ENCODE measurements at places on chromosomes 3 and 15.
A peak's percentile ranks its signal among the peaks of the same experiment; 100 is the strongest.

DNA sequence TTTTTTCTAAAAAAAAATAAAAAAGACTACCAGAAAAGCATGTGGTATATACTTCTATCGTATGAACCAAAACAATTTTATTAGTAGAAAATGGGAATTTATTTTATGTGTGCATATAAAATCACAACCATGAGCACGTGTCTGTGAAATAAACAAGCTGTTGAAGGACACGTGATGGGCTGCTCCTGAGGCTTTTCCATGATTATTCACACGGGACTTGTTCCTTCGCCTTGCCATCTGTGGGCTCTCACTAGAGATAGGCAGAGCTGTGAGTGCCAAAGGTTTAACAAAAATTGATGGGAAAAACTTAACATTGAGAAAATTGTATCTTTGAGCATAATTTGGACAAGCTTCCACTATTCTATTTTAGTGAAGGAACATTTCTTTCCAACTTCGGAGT is 12.4 kb upstream of the ETV5 start:
- no peak for DNase-seq

DNA sequence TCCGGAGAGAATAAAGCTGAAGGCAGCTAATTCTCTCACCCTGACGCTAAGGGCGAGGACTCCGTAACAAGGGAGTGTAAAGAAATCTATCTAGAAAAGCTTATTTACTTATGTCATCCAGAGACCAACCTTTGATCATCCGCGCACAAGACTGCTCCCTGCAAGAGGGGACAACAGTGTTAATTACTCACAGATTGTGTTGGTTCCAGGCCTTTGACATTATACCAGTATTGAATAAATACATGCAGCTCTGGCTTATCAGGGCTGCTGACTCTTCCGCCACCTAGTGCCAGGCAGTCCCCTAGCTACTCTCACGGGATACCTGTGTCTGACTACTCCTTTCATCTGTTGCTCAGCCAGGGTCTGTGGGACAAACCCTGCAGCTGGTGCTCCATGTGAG is 211.7 kb downstream of the DTWD1 start:
- no peak for DNase-seq

DNA sequence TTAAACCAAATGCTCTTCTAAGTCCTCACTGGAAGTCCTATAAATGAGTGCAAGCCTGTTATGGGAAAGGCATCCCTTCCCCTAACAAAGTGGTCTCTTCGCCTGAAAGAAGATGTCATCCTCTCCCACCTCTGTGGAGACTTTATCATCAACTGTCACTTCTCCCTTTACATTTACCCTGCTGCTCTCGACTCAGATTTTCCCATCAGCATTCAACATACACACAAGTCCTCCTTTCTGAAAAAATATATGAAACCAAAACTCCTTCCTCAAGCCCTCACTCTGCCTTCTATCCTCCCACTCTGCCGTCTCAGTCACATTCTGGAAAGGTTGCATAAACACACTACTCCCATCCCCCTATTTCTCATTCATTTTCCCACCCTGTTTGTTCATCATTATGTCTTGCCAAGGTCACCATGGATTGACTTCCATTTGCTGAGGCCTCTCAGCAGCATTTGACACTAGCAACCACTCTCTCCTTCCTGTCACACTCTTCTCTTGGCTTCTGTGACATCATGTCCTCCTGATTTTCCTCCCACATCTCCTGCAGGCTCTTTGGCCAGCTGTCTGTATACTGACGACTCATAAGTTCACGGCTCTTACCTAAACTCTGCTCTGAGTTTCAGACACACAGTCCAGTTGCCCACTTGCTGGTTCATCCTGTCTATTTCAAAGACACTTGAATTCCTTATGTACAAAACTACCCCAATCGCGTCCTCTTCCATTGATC is 70.3 kb upstream of the SMAD3 start:
- no peak for DNase-seq

- DNase-seq, result no peak
Measured at GRCh38 chr3:30311781-30312180, 294.6 kb upstream of the TGFBR2 start.

DNA sequence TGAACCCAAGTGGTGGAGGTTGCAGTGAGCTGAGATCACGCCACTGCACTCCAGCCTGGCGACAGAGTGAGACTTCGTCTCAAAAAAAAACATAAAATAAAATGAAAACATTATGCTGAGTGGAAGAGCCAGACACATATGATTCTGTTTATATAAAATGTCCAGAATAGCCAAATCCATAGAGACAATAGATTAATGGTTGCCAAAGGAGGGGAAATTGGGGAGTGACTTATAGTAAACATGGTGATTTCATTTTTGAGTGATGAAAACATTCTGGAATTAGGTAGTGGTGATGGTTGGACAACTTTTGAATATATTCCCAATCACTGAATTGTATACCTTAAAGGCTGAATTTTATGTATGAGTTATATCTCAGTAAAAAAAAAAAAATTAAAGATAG is 172.0 kb upstream of the BFSP2 start:
- no peak for DNase-seq

DNA sequence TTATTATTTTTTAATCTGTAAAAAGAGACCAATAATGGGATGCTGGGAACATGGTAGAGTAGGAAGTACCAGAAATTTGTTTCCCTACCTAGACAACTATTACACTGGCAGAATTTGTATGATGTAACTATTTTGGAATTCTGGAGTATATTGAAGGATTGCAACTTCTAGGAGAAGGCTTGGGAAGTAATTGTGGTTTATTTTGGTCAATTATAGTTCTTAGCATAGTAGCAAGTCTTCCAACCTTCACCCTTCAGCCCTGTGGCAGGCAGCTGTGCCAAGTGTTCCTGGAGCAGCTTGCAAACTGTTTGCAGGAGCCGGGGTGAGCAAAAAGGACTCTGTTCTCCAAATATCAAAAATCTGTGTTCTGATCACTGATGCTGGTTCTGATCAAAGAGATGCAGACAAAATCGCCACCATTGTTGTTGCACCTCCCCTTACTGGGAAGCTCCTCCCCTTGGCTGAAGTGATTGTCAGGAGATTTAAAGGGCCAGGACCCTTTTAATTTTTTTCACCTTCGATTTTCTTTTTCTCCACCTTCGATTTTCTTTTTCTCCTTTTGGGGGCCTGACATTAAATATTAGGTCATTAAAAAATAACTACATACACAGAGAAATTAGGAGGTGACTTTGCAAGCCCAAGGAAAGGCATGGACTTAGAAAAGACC is 363.3 kb downstream of the SLC9A9 start:
- DNase-seq, result no peak

- DNase-seq, result peak; percentile 2
Measured at GRCh38 chr15:25179673-25180511, 225.1 kb downstream of the SNRPN start.

- no peak for DNase-seq
Measured at GRCh38 chr3:54347060-54347459, 224.7 kb downstream of the CACNA2D3 start.

DNA sequence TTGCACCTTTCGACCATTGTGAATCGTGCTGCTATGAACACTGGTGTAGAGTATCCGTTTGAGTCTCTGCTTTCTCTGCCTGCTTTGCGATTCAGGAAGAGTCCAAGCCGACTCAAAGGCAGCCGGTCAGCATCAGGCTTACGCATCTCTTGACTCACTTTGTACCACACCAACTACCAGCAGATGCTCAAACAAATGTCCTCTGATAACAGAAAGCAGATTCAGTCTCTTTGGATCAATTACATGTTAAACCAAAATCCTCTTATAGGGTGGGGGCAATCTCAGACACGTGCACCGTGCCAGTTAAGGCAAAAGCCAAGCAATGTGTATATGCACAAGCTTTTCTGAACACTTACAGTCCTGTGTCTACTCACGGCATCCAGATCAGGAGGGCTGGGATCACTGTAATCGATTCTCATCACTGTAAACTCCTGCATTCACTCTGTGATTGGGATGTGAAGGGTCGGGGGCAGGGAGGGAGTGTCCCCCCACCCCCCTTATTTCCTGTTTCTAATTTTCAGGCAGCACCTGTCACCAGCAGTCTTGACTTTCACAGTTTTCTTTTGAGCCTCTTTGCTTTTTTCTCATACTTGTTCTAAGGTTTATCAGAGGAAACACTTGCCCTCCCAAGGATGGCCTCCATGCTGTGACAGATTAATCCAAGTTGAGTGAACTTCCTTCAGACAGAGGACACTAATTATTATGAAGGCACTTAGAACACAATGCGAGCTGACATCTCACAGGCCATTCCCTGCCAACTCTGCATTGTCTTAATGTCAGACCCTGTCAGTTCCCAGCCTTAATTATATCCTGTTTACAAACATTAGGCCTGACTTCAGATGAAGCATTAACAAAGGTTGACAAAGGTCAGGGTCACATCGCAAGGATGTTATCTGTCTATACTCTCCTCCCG is 153.5 kb downstream of the MECOM start:
- DNase-seq, result no peak

- no peak for DNase-seq
Measured at GRCh38 chr3:56314842-56315241, 153.4 kb downstream of the ERC2 start.

DNA sequence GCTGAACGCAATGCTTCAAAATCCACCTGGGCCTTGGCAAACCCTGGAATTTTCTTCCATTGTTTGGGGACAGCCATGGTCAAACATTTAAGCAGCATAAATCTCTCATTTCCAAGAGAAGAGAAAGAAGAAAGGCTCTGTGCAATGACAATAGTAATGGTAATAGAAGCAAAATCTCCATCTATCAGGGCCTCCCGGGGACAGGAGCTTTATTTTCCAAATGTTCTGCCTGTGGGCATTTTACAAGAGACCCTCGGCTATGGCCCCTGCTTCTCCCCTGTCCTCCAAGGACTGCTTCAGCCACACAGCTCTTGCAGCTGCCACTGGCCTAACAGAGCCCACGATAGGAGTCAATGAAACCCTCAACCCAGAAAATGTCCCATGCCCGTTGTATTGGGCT is 12.7 kb upstream of the FAM240A start:
- DNase-seq, result no peak

DNA sequence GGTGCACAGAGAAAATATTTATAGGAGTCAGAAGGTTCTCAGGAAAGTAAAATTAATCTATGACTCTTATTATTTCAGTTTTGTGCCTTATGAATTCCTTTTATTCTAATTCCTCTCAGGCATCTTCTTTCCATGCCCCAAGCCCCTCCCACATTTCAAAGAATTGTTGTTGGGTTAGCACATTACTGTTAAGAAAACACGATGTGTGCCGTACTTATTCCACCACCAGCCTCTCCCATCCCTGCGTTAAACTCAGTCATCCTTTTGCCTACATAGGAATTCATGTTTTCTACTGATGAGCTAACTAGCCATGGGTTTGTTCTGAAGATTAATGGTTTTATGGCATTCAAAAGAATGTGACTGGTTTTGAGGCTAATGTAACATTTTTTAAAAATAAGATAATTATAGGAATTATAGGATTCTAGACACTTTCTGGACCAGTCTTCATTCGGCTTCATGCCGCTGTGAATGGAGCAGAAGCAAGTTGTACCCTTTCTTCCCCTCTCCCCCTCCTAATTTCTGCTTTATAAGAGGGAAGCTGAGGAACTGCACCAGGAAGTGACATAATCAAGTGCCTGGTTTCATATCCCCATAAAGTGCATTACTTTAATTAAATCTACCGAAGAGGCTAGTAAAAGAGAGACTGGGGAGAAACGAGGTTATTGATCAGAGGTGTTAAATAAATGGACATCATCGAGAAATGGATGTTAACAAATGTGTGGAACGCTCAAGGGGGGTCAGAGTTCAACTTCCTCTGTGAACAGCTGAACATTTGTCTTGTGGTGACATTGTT is 12.3 kb upstream of the MB21D2 start:
- DNase-seq, result no peak

DNA sequence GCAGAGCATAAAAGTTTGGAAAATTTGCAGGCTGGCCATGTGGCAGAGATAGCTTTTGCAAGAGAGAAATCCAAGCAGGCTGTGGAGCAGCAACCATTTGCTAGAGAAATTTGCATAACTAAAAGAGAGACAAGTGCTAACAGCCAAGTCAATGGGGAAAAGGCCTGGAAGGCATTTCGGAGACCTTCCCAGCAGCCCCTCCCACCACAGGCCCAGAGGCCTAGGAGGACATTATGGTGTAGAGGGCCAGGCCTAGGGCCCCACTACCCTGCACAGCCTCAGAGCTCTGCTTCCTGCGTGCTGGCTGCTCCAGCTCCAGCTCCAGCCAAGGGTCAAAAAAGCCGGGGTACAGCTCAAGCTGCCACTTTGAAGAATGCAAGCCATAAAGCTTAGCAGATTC is 82.7 kb downstream of the MYO5A start:
- no peak for DNase-seq

GRCh38 chr3:52537726-52538421 is 1.5 kb downstream of the UQCC5 start:
- DNase-seq, result no peak

- no peak for DNase-seq
Measured at GRCh38 chr3:189121092-189121491, 50.7 kb upstream of the TPRG1 start.

DNA sequence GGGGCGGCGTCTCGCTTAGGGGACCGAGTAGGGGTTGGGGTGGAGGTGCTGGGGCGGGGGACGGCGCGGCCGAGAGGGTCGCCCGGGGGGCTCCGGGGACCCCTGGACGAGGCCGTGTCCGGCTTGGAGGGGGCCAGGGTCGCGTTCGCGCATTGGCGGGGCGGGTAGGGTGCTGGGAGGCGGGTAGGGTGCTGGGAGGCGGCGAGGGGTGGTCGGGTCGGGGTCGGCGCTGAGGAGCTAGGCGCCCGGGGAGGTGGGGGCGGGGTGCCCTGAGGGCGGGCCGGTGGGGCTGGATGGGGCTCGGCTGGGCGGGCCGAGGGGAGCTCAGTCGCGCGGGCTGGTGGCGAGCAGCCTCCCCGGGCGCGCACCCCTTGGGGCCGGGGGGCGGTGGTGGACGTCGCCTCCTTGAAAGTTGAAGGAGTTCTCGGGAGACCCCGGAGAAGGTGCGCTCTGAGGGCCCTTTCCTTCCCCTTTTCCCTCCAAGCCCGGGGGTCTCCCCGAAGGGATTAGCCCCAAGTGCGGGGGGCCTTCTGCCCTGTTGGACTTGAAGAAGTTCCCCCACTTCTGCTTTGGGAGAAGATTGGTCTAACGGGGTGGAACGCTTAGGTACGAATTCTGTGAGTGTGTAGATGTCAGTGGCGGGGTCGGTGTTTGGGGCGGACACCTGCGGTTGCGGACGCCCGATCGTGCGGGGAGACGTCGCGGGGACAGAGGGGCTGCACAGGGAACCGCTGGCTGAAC is 543 bp downstream of the MEF2A start:
- no peak for DNase-seq

DNA sequence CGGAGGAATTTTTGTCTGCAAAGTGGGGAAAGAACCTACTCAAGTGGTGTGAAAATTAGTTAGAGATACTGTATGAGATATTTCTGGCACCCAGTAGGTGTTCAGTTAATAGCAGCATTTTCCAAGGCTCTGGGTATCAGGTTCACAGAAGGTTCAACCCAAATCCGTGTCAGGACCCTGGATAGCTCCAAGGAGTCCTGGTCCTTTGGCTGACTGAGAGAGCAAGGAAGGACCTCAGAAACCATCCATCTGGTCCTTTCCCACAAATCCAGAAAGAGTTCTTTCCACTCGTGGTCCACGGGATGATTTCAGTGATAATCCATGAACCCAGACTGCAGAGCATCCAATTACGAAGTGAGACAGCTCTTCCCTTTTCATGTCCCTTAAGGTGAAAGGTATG is 51.4 kb downstream of the SLC6A11 start:
- no peak for DNase-seq

All from activated T-helper 1 cell treated with anti-CD3 and anti-CD28 coated beads, Interleukin-2, amount 50 U/mL, for 16 hours (primary cell).